ENCODE measurements at places on chromosomes 11 and 22.
A peak's percentile ranks its signal among the peaks of the same experiment; 100 is the strongest.

GRCh38 chr11:9065607-9066432 is 25.6 kb downstream of the SCUBE2 start:
- DNase-seq = no peak

DNA sequence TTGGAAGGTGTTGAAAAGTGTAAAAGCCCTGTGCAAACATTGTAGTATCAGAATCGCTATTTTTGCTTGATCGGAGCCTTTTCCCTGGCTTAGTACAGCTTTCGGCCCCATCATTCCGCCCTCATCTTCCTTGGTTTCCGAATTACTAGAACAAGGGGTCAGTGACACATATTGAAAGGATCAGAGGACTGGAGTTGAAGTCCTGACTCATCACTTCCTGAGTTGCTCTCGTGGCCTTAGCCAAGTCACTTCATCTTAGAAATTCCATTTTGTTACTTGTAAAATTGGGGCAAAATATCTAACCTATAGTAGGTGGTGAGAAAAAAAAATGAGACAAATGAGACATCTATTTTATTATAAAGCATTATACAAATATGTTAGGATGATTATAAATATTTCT is 375.0 kb downstream of the NTM start:
- no peak for DNase-seq

DNA sequence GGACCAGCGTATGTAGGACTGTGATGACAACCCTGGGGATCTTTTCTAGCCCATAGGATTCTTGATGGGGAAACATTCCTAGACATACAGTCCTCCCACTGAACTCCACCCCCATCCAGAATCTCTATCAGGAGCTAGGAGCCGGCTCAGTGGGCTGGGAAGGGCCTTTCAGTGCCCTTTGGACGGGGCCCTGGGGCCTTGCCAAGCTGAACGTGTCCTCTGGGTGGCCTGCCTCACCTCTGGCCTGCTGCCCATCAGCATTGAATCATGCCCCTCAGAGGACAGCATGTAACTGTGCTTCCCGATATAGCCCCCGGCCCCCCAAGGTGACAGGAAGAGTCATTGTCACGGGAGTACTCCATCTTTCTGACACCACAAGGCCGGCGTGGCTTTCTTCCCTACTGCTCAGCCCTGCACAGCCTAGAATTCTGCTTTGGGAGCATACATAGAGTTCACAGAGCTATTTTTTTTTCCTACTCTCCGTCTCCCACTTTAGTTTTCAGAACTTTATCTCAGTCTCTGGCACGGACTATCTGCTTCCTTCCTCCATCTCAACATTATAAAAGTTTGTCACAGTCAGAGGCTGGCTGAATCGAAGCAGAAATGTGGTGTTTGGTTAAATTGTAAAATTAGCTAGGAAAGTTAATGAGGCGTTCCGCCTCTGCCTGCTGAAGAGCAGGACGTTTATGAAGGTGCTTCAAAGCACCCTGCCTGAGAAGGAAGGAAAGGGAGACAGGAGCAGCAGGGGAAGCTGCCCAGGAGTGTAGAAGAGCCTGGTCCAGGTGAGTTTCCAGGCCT is 111.9 kb downstream of the ZBTB16 start:
- DNase-seq = peak; percentile 93

DNA sequence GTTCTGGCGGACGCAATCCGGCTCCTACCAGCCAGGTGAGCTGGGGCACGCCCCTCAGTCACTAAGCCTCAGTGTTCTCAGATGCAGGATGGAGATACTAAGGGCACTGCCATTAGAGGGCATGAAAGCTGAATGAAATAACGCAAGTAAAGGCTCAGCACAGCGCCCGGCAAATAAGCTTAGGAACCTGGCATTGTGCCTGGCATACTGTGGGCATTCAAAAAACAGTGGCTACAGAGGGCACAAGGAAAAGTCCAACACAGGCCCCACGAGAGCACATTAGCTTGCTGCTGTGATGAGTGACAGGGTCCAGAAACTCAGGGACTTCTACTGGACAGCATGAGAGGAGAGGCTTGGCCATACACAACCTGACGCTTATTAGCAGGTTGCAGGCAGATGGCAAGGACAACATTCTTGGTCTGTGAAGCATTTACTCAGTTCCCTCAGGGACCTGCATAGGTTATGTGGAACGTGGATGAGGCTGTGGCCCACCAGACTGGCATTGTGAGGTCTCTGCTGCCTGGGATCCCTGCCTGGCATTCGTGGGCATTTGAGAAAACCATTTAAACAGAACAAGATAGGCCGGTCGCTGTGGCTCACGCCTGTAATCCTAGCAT is 12.2 kb downstream of the TXN2 start:
- DNase-seq = peak; percentile 48

DNA sequence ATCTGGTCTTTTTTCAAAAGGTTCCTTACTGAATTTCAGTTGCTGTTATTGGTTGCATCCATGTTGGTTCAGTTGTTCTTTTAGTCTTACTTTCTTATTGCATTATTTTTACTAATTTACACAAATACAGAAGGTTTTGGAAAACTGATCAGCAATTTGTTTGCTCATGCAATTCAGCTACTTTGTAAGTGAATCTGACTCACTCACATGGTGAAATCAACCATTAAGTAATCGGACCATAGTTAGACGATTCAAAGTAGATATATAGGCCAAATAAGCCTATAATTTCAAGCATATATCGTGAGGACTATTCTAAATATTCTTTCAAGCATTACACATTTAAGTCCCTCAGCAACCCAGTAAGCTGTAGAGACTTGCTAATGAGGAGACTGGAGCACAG is 41.7 kb downstream of the CCDC83 start:
- no peak for DNase-seq

DNA sequence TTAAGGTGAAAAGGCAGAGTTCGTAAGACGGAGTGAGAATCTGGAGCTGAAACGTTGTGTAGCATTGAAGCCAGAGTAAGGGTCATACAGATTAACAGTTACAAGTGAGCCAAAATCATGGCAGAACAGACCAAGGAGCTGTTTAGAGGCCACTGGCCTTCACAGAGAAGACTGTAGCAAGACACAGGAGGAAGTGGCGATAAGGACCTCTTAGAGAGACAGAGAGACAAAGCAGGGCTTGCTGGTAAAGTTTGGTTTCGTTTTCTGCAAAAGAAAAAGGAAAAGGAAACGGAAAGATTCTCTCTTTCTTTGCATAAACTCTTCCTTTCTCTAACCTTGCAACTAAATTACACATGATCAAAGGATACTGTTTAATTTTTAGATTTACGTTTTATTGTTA is 83.0 kb downstream of the AASDHPPT start:
- DNase-seq = no peak

DNA sequence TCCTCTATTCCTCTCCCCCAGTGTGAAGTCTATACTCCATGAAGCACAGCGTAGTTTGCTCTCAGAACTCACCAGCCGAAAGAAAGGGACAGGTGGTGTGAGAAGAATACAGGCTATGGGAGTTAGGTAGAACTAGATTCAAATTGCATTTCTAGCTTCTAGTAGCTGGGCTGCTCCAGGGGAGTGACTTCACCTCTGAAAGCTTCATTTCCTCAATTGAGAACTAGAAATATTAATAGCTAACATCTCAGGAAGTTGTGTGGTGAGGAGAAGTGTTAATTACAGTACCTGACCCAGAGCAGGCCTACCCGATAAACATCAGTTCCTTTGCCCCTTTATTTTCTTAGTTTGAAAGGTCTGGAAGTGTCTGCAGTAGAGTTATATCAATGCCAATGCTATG is 484.7 kb upstream of the TENM4 start:
- DNase-seq = no peak

DNA sequence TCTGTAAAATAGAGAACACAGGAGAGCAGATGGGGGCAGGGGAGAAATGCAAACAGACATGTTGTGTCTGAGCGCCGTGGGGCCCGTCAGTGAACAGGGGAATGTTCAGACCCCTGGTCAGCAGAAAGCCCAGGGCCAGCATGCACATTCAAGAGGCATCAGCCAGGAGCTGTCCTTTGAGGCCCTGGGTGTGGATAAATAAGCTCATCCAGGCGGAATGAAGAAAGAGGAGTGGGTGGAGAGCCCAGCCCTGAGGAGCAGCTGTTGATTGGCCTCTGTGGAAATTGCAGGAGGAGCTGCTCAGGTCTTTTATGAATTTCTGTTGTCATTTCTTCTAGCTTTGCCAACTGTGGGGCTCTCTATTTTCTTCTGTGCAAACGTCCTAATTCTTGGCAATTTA is 49.7 kb upstream of the CECR2 start:
- DNase-seq = no peak

DNA sequence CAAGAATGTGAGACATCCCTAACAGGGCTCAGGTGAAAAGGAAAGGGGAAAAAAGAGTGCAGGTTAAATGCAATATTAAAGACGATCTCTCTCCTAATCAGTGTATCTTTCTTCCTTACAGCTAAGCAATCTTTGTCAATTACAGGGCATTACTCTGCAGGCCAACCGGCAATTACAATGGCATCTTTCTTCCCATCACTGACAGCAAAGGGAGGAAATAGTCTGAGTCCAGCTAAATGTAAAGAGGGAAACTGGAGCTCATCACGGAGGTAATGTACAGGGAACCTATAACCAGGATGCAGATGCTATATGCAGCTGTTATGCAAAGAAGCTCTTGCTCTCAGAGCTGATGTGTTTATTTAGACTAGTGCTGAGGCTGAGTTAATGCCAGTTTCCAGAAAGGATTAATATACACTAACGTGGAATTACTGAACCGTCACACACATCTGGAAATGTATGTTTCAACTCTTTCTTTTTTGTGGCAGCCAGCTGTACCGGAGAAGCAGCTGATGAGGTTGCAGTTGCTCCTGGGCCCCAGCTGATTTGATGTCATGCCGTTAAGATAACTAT is 121.6 kb downstream of the KIRREL3 start:
- no peak for DNase-seq

DNA sequence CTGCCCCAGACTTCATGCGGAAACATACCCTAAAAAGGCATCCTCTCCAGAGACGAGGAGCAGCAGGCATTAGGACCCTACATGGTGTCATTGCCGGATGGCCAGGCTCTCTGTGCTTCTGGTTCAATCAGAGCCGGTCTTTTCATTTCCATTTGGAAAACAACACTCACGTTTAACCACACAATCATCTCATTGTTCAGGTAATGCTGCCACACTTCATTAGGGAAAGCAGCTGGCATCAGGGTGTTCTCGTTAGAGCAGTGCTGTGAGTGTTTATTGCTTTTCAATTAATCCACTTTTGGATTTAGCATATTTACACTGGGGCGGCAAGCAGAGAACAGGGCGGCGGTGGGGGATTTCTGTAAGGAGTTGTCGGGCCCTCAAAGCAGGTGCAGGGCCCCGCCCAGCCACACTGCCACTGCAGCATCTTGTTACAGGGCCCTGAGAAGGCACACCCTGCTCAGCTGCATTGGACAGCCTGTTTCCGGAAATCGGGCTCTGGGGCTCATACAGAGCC is 338.6 kb downstream of the SHANK2 start:
- no peak for DNase-seq

GRCh38 chr11:87150936-87151335 is 113.2 kb downstream of the TMEM135 start:
- no peak for DNase-seq

DNA sequence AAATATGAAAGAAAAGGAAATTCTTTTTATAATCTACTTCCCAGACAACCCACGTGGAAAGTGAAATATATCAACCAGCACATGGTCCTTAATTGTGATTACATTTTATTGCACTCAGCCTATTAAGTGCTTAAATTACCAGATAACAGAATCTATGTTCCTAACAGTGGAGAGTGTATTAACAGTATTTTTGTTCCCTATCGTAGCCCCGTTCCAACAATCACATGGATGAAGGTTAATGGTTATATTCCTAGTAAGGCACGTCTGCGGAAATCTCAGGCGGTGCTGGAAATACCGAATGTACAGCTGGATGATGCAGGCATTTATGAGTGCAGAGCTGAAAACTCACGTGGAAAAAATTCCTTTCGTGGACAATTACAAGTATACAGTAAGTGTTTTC is 626.1 kb upstream of the ARHGAP42 start:
- DNase-seq = no peak

DNA sequence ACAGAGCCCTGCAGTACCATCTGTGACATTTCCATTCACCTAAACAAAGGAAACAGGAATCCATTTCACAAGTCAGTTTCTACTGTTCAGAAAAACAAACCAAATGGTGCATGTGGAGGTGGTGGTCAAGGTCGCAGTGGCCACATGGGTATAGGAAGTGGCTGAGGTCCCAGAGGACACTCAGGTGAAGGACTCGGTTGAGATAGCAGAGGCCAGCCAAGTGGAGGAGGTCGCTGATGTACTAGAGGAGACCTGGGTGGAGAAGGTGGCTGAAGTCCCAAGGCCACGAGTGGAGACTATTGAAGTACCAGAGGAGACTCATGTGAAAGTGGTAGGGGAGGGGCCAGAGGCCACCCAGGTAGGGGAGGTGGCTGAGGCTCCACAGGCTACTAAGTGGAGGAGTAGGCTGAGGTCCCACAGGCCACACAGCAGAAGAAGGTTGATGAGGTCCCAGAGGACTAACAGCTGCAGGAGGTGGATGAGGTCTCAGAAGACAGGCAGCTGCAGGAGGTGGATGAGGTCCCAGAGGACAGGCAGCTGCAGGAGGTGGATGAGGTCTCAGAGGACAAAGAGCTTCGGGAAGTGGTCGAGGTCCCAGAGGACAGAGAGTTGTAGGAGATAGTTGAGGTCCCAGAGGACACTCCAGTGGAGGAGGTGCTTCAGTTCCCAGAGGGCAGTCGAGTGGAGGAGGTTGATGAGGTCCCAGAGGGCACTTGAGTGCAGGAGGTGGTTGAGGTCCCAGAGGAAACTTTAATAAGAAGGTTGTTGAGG is 40.2 kb downstream of the ZNF195 start:
- DNase-seq = no peak

- DNase-seq = peak; percentile 63
Measured at GRCh38 chr22:50307890-50308596, 597 bp upstream of the PLXNB2 start.

GRCh38 chr11:15308840-15309239 is 194.1 kb downstream of the INSC start:
- no peak for DNase-seq

GRCh38 chr22:19973551-19974267 is 32.1 kb upstream of the TXNRD2 start:
- DNase-seq = no peak

DNA sequence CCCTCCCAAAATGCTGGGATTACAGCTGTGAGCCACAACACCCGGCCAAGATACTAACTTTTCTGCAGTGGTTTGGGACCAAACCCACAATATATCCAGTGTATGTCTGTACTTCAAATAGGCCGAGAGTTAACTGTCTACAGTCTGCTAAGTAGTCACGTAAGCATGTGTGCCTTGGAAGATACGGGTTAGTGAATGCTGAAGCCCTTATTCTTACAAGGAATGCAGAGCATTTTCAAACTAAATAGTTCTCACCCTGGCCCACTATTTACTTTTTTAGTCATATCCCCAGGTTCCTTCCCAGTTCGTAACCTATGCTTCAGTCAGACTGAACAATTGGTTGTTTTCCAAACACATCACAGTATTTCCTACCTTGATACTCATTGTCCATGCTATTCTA is 176.0 kb downstream of the WNT11 start:
- no peak for DNase-seq

- DNase-seq = no peak
Measured at GRCh38 chr11:11313426-11313825, 39.6 kb downstream of the CSNK2A3 start.
